Pancreas (tissue), 10 donors: ENCODE measurements at places on chromosomes 7 and 10. TPM values are rescaled to one million over a fixed set of nuclear protein-coding genes. Genes with fewer than 3 reads are reported as not detected.

GPNMB gene
- 2.9 TPM for total RNA-seq

DKK1 gene
- total RNA-seq = not detected

TBX20 gene
- not detected for total RNA-seq

SPDYE2 gene
- total RNA-seq = not detected

KLF14 gene
- 0.15 TPM for total RNA-seq

MYH16 gene
- total RNA-seq = not detected

ADARB2 gene
- 3.6 TPM for total RNA-seq

PON1 gene
- total RNA-seq = 0.51 TPM

SORCS1 gene
- 2.4 TPM for total RNA-seq

SRGN gene
- total RNA-seq = 6.2 TPM

R3HCC1L gene
- 4.4 TPM for total RNA-seq

RSPH10B2 gene
- total RNA-seq = 0.06 TPM

PRR15 gene
- total RNA-seq = 1.3 TPM

CALML3 gene
- total RNA-seq = not detected

INPP5A gene
- 11.1 TPM for total RNA-seq

ANKRD30A gene
- not detected for total RNA-seq

CDC14C gene
- not detected for total RNA-seq

ZNF22 gene
- total RNA-seq = 12.9 TPM

BCL7B gene
- 20.9 TPM for total RNA-seq

LDB3 gene
- 0.38 TPM for total RNA-seq

ASAH2 gene
- total RNA-seq = 0.93 TPM

AKR1C4 gene
- total RNA-seq = 0.25 TPM

TMEM213 gene
- total RNA-seq = not detected

ZNF138 gene
- 3.6 TPM for total RNA-seq

IQCE gene
- 8.8 TPM for total RNA-seq

EGR2 gene
- 2.7 TPM for total RNA-seq

TUBAL3 gene
- not detected for total RNA-seq

TPST1 gene
- total RNA-seq = 5.9 TPM

LRRD1 gene
- total RNA-seq = not detected

RBAK gene
- 7.9 TPM for total RNA-seq

SLC26A5 gene
- 0.34 TPM for total RNA-seq

PRPF18 gene
- total RNA-seq = 9.8 TPM

SFMBT2 gene
- total RNA-seq = 0.79 TPM

STARD3NL gene
- total RNA-seq = 12.5 TPM

IFT22 gene
- 13.8 TPM for total RNA-seq

FGF8 gene
- not detected for total RNA-seq

CACNA2D1 gene
- total RNA-seq = 1.1 TPM

SFTPA1 gene
- not detected for total RNA-seq

UTF1 gene
- total RNA-seq = not detected

KCP gene
- total RNA-seq = 0.19 TPM

SHTN1 gene
- 26.2 TPM for total RNA-seq

MRM2 gene
- 7.6 TPM for total RNA-seq

LRRTM3 gene
- total RNA-seq = 0.55 TPM

SCART1 gene
- 2.7 TPM for total RNA-seq

CPA2 gene
- total RNA-seq = 7,131 TPM

RHOBTB1 gene
- total RNA-seq = 5.3 TPM
